ENCODE measurements at places on chromosomes 13 and 19. TPM values are rescaled to one million over a fixed set of nuclear protein-coding genes. Genes with fewer than 3 reads are reported as not detected.

The GATAD2A gene
- 11.9 TPM for polyA plus RNA-seq

The ZNF112 gene
- polyA plus RNA-seq: 0.99 TPM

The ZNF865 gene
- 9.7 TPM for polyA plus RNA-seq

The ALOX5AP gene
- 3.6 TPM for polyA plus RNA-seq

The SPRED3 gene
- 5.2 TPM for polyA plus RNA-seq

All from pancreas (tissue), 10 donors.